T1000 (cell line): ENCODE measurements at places on chromosomes 1 and 21.
A peak's percentile ranks its signal among the peaks of the same experiment; 100 is the strongest.

- no peak for DNase-seq
These were observed 2.1 kb downstream of the ARMH1 start for GRCh38 chr1:44676484-44677200.

DNA sequence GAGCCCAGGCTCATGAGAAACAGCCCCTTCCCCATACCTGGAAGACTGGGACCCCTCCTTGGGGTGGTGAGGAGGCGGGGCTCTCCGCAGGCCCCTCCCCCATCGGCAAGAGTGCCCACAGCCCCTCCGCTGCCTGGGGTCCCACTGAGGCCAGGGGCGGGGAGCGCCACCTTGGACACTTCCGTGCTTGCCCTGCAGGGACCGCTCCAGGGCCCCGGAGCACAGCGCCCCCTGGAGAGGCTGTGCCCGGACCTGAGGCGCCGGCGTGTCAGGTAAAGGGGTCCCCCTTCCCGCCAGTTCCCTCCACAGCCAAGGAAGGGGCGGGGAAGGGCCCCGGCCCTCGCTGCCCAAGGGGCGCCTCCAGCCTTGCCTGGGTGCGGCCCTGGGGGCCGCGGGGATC is 21.5 kb downstream of the INAVA start:
- no peak for DNase-seq

DNA sequence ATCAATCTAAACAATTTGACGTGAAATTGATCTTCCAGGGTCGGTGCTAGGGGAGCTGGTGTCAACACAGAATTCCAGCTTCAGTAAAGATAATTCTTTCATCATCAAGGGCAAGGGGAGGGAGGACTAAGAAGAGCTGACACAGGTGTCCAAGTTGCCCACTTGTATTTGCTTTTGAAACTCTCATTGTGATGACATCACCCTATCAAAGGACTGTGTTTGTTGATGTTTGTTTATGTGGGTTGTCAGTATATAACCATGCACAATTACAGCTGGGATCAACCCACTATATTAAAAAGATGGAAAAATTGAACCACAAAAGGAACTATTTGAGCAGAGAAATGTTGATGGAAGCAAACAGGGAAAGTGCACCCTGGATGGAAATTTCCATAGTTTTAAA is 48.8 kb downstream of the ZC3H11B start:
- no peak for DNase-seq

GRCh38 chr1:157490467-157491165 is 61.7 kb downstream of the FCRL5 start:
- DNase-seq, result no peak

GRCh38 chr1:99270646-99271045 is 6.4 kb downstream of the PLPPR4 start:
- no peak for DNase-seq

GRCh38 chr1:207698822-207699483 is 52.9 kb upstream of the CD46 start:
- peak; percentile 6 for DNase-seq

- DNase-seq, result peak; percentile 67
These were observed 2.1 kb upstream of the PFKL start for GRCh38 chr21:44297525-44298290.

- DNase-seq, result no peak
These were observed 28.8 kb downstream of the TENT5C start for GRCh38 chr1:117634631-117635030.

- no peak for DNase-seq
These were observed 308.3 kb upstream of the USP25 start for GRCh38 chr21:15421441-15421881.

GRCh38 chr1:184395370-184395769 is 8.5 kb downstream of the C1orf21 start:
- no peak for DNase-seq

DNA sequence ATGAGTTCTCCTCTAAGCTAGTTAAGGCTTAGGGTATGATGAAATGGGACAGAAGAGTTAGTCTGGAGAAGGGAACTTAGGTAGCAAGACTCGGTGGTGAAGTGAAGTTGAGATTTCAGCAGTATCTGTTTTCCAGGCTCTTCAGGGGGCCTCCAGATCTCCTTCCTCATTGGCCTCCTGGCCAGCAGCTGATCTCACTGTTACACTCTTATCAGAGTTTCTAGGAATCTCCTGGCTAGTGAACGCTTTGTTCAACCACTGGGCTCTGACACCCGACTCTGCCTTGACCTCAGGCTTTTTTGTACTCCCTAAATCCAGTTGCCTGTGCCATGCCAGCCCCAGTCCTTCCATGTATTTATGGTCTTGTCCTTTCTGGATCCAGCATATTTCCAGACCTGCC is 311.0 kb downstream of the ASTN1 start:
- DNase-seq, result no peak
